ENCODE measurements at places on chromosomes 3 and 15.

DNA sequence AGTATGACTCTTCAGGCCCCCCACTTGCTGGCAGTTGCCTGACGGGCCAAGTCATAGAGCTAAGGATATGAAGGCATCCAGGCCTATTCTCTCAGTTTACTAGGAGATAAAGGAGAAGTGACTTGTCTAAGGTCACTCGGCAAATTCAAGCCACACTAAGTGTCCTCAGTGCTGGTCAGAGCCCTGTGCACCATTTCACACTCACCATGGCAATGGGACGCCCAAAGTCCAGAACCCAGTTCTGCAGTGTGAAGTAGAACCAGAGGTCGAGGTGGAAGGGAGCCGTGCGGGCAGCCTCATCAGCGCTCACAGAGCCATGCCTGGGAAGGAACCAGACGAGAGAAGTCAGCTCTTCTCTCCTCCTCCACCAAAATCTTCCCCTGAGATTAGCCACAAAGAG is 11.2 kb downstream of the CLN6 start:
- DNase-seq, result no peak

DNA sequence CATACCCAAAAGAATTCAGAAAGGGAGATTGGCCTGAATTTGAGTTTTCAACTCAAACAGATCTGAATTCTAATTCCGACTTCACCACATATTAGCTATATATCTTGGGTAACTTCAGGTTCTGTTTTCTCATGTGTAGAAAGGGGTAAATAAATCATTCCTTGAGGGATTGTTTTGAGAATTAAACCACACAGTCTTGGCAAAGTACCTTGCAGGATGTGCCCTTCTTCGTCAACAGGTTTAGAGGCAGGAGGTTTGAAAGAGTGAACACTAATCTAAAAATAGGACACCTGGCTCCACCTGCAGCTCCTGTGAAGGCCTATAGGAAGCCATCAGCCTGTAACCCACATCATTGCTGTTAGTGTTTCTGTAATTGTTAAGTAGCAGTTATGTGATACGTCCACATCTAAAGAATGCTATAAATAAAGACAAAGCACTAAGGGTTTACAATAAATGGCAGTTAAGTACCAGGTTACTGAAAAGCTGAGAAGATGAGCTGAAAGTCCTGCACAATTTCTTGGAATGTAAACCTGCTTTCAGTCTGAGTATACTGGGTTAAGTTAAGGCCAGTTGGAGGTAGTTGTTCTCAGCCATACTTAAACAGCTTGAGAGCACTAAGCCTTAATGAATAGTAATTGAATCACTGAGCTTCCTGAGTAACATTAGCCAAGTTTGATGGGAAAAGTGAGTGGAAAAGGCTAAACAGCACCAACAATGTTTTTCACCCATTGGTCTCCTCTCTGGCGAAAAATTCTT is 6.0 kb downstream of the CCDC80 start:
- DNase-seq, result no peak

GRCh38 chr3:196686436-196686835 is 25.6 kb downstream of the CEP19 start:
- DNase-seq, result no peak

DNA sequence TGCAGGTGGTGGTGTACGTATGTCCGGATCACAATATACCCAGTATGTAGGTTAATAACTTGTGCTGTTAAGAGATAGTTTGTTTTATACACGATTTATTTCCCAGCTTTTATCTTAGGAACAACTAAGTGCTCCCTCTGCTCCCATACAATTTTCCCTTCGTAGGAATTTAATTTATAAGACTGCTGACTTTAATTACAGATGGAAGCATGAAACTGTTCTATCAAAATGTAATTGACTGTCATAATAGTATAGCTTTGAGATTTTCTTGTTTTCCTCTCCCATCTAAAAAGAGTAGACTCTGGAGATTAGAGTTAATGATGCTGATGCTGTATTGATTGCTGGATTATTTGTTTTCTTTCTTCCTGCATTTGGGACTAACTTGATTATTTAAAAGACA is 370.7 kb upstream of the SGO1 start:
- DNase-seq, result no peak

- no peak for DNase-seq
Observed at GRCh38 chr15:90286678-90287077, 21.2 kb downstream of the NGRN start.

DNA sequence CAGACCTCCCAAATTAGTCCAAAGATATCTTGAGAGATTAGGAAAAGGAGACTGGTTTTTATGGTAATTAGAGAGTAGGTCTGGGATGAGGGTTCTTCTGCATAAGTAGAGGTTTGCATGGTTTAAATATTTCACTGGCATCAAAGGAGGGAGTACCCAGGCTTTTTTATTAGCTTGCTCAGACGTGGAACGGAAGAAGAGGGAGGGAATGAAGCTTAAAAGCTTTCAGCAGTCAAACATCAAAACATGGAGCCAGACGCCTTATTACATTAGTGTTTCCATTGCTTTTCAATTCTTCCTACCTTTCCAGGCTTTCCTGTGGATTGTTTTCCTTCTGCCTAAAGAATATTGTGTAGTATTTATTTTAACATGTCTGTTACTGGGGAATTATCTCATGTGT is 342.1 kb upstream of the SOX2 start:
- no peak for DNase-seq

DNA sequence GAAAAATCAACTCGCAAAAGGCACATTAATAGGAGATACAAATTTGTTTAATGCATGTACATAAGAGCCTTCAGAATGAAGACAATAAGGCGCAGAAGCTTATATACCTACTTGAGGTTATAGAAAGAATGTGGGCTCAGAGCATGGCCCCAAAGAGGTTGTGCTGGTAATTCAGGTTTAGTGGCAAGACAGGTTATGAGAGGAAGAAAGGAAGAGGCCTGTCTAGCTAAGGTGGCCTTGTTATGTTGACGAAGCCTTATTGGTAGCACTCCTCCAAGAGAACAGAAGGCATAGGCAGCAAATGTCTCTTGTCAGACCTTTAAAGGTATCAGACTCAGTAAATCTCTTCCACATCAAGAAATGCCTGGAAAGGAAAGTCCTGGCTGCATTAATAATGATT is 290.8 kb downstream of the MCTP2 start:
- DNase-seq, result no peak

DNA sequence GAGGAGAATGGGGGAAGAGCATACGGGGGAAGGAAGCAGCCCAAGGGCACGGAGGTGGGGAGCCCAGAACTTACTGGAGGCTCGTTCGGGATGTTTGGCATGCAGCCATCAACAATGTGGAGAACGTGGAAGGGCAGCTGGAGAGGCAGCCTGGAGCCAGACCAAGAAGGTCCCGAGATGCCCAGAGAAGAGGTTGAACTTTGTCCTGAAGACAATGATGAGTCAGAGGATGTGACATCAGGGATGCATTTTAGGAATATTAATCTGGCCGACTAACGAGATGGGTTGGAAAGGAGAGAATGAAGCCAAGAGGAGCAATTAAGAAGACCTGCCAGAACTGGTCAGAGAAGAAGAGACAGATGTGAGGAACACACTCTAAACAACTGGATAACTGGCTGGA is 98.2 kb downstream of the SRGAP3 start:
- DNase-seq, result peak; percentile 11

DNA sequence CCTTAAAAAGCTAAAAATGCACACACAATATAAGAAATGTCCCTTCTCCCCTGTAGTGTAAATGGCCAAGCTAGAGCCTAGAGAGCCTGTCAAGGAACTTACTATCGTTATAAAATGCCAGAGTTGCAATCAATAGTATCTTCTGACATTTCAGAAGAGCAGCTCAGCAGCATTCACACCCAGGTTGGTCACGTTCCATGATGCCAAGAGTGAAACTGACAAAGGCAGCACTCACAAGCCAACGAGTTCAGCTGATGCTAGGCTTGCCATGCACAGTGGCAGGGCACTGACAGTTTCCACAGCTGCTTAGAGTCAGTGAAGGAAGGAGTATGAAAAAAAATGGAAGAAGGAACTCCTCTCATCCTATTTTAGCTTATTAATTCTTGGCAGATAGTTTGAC is 331.4 kb upstream of the CCDC54 start:
- no peak for DNase-seq

DNA sequence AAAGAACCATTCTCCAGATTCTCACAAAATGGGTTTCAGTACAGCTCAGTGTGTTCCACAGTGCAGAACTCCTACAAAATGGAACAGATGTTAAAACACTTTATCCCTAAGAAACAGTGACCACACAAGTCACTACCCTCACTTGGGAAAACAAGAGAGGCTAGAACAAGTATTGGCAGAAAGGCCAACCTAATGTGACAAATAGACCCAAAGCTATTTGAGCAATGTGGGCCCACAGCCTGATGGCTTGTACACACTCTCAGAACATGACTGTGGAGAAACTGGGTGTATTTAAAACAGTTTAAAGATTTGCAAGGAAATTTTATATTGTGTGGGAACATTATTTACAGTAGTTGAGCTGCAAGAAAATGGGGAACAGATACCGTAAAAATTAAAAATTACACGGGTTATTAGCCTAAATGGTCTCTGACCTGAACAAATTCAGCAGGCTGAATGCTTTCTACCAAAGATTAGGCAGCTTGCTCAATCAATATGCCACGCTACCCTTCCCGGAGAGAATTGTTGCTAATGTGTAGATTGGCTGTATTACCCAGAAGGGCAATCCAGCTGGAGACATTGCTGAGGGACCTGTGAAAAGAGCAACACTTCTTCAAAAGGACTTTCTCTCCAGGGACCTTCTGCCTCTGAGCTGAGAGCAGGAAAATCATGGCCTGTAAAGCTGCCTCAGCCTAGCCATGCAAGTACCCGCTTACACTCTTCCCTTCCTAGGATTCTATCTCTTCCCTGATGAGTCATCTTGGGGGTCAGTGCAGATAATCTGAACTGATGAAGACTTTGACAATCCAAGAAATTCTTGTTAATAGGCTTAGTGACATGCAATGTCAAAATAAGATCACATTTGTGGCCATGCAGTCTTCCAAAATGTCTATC is 97.1 kb downstream of the STRIT1 start:
- DNase-seq, result no peak

DNA sequence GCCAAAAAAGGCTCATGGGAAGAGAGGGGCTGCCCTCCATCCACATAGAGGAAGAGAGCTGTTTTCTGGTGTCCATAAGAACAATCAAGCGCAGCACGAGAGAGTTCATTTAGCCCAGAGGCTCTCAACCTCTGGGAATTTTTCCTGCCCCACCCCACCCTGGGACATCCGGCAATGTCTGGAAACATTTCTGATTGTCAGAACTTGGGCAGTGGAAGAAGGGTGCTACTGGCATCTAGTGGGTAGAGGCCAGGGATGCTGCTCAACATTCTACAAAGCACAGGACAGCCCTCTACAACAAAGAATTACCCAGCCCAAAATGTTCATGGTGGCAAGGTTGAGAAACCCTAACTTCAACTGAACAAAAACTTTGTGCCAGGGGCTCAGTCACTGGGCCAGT is 92.9 kb downstream of the RAB11A start:
- no peak for DNase-seq

GRCh38 chr3:36302626-36303025 is 77.7 kb upstream of the STAC start:
- no peak for DNase-seq

DNA sequence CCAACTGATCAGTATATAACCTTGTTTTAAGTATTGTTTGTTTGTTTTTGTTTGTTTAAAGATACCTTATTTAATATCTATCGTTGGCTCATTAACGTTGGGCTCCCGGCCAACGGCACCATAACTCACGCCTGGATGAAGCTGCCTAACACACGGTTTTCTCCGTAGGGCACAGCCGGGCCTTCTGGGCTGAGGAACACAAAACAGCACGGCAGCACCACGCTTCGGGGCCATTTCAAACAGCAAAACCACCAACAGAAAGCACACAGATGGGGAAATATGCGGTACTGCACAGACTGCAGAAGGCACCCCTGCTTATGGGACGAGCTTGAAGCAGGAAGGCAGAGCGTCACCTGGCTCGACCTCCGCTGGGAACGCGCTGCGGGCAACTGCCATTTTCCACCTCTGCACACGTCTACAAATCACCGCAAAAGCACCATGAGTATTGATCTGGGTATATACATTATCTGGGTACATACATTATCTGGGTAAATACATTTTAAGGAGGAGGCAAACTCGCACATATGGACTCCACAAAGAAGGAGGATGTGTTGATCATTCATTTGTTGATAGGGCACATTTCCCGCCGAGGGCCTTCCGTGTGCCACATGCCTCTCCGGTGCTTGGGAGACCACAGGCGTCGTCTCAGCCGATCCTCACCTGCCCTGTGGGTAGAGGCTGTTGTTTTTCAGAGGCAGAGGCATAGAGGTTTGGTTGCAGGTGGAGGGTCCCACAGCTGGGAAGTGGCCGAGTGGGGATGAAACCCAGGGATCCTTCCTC is 123.7 kb upstream of the ATP2B2 start:
- no peak for DNase-seq

- DNase-seq, result no peak
Observed at GRCh38 chr3:130838898-130839600, 54.8 kb upstream of the ATP2C1 start.

All from AG09319 (cell line).